ENCODE measurements at places on chromosomes 3 and 15.

- no peak for DNase-seq
Measured at GRCh38 chr3:197482001-197482400, 73.8 kb downstream of the BDH1 start.

- peak; percentile 92 for DNase-seq
Measured at GRCh38 chr15:75029378-75030022, 6.1 kb downstream of the PPCDC start.

GRCh38 chr3:33639889-33640288, 78.2 kb downstream of the CLASP2 start:
- no peak for DNase-seq

DNA sequence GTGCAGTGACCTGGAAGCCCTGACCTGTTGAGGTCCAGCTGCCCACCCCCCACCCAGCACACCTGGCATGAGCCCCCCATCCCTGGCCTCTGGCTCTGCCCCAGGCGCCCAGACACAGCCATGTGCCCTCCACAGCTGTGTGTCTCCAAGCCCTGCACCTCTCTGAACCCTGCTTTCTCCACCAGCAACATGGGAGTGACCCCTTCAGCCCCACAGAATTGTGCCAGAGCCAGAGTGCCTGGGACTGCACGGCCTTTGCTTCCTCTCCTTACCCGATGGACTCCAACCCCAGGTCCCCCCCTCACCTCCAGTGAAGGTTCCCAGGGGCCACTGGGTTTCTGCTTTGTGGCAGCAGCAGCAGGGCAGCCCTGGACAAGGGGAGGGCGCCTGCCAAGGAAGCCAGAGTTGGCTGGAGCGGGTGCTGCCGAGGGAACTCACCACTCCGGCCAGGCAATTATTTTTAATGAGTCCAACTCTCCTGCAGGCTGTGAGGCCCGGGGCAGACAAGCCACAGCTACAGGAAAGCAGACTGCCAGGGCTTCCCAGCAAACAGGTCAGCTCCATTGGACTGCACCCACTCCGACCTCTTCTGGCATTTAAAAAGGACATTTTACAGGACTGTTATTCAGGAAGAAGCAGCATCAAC, 24.1 kb downstream of the PRR20G start:
- DNase-seq: no peak

DNA sequence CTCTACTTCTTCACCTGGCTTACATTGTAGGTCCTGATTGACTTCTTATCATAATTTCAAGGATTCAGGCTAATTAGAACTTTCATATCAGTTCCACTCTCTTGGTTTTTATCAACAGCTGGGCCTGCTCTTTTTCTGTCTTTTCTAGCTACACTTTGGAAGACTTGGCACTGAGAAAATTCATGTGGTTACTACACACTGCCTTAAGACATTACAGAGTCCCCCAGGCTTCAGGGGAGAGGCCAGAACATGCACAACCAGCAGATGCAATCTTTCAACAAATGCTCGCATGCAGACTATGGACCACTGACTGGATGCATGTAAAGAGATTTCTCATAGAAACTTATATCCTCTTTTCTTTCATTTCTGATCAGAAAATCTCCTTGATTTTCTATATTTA, 423.5 kb downstream of the TUSC7 start:
- no peak for DNase-seq

DNA sequence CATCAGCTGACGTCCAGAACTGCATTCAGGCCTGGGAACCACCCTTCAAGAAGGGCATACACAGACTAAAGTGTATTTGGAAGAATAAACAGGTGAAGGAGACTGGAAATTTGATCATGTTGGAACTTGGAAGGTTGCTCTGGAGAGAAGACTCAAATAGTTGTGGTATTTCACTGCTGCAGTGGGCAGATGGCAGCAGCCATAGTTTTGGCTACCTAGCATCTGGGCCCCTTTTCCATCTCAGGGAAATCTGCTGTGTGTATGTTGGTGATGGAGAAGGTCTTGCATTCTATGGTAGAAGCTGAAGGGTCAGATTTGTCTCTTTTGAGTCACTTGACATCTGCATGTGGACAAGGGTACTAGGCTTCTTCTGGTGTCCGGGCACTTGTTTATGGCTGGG, 114.4 kb upstream of the FGF7 start:
- DNase-seq: no peak

DNA sequence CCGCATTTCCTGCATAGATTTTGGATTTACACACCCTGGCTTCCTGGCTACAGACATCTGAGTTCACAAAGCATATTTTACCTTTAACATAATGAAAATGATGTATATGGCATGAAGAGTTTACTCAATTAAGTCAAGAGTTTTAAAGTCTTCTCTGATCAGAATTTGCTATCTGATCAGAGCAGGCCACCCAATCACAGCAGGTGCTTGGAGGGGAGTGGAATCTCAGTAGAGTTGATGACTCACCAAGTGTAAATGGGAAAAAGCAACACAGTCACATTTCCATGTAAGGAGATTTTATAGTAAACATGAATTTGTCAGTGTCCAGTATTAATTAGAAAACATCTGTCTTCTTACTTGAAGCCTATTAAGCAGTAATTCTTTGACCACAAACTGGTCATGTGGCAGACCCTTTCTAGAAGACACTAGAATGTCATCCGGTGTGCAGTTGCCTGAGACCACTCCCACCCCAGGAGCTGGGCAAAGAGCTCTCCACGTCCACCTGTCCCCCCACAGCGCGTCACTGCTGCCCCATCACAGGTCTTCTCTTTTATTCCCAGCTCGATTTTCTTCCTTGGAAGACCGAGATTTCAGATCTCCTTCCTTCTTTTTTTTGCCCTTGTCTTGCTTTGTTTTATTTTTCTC, 10.8 kb downstream of the MESD start:
- no peak for DNase-seq

- no peak for DNase-seq
Measured at GRCh38 chr15:32763295-32763694, 45.5 kb downstream of the GREM1 start.

GRCh38 chr3:194382196-194382891, 12.8 kb upstream of the LRRC15 start:
- no peak for DNase-seq

GRCh38 chr3:25687742-25688141, 23.0 kb upstream of the TOP2B start:
- no peak for DNase-seq

Data from muscle of arm (tissue), 14 donors.